Activated gamma-delta T cell treated with anti-CD3 and anti-CD28 coated beads, Interleukin-2, amount 50 U/mL, for 16 hours (primary cell): ENCODE measurements at places on chromosomes 2 and 18.

DNA sequence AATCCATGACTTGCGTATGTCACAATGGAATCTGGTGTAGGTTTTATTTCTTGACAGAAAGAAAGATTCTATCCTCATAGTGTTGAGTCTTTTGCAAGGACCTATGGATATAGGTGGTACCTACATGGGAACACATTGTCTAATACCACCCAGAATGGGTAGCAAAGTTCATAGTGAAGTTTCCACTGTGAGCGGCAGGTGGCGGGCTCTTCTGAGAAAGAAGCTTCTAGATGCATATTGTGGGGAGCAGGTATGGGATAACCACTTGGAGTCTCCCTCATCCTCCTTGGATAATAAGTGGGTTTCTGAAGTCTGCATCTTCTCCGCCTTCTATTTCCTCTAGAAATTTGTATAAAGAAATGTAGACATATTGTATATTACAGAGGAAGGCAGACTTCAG lies 44.9 kb downstream of the LINC00305 start:
- no peak for DNase-seq

- DNase-seq: no peak
Measured at GRCh38 chr2:45606796-45607195, 4.3 kb downstream of the SRBD1 start.

GRCh38 chr18:47415881-47416280 lies 164.4 kb upstream of the SKOR2 start:
- no peak for DNase-seq

DNA sequence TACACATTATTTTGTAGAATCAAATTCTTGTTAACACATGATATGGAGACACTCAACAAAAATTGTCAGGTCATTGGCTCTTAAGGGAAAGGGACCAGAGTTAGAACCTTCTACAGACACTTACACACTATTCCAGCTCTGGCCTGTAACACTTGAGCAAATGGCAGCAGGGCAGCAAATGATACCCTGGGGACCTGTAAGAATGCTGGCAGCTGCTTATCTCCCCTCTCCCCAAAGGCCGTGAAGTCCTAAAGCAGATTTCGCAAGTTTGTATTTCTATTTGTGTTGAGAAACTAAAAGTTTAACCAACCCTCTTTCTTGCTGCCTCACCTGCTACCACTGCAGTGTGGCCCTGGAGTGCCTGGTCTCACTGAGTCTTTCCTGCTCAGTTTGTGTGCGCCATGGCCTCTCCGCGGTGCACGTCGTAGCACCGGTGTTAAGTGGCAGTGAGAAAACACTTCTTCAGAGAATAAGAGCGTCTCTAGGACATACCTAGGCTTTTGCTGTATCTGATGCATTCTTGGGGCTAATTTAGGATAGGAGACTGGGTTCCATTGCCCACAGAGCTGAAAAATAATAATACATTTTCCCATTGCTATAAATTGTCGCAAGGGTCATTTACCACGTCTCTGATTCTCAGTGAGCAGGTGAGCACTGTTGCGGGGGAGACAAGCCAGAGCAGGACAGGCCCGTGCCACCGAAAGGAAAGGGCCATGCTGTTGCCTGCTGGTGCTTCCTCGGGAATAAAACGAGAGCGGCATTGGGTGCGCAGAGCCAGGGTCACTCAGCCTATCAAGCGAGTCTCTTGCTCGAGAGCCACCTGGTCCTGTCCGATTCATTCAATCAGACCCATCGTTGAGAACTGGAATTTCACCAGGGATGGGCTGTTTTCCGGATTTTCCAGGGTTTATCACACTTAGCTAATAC lies 204.9 kb downstream of the PTGR3 start:
- no peak for DNase-seq

- DNase-seq: no peak
Measured at GRCh38 chr18:42045346-42045745, 90.3 kb downstream of the PIK3C3 start.

DNA sequence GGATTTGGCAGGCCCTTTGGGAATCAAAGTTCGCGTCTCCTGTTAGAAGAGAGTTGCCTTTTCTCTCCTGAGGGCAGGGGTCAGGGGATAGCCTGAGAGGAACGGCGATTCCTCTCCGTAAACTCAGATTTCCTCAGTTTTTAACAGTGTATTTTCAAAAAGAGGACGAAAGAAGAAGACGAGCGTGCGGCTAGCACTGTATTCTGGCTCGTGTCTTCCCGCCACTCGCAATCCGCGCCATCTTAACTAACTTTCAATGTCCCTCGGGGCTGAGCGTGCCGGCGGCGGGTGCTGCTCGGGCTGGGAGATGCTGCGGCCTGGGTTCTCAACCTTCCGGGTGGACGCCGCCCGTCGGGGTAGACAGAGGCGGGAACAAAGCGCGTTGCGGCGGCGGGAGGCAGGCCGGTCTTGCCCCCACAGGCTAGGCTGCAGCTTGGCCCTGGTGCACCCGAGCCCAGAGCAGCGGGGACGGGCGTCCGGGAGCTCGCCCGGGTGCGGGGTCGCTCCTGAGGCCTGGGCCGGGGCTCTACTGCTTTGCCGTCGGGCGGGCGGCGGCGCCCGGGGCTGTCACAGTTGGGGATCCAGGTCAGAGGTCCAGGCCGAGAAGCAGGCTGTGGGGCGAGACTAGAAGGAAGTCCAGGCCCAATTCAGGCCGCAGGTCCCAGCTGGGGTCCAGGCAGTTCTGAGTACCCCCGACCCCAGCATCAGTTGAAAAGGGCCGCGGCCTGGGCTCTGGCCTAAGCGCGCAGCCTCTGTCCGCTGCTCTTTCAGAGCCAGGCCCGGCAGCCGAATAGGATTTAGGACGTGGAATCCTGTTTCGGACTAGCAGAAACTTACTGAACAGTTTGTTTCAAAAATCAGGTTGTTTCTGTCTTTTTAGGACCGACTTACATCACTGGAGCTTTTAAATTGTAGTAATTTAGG lies 11.8 kb downstream of the TBR1 start:
- DNase-seq: no peak

DNA sequence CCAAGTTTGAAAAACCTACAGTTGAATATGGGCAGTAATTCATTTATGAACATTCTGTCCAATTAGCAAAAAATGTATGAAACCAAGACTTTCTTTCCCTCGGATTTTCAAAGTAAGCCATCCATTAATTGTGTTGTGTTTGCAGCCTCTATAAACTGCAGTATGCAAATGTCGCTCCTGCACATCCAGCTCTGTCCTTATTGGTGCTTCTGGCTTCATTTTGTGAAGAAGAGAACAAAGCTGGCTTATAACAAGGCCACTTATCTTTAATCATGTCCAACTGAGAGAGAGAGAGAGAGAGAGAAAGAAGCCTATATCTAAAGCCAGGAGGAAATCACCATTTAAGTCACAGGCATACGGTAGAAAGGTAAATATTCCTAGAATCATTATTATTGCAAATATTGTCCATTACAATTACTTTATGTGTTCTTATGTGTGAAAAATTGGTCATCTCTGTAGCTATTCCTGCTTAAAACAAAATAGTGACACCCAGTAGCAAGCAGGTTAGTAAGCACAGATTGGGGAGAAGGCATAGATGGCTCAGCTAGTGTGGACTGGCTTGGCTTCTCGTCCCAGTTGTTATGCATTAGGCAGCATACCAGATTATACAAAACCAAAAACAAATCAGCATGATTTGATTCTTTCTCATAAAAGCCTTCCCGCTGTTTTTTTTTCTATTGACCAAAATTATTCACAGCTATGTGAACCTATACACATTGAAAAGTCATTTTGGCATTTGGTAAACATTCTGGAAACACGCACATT lies 726.4 kb upstream of the SOX11 start:
- DNase-seq: no peak

DNA sequence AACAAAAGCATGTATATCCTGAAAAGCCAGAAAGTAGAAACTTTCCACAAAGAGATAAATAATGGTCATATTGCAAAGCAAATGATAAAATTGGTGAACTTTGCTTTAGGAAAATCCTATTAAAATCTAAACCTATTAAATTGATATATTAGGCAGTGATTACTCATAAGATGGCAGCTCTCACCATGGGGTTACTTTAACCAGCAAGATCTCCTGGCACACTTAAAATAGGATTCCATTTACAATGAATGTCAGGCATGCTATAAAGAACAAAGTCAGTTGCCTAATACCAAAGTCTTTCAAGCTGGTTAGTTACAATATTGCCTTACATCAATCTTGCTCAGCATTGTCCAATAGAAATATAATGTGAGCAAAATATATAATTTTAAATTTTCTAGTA lies 816.2 kb downstream of the BCL11A start:
- no peak for DNase-seq

DNA sequence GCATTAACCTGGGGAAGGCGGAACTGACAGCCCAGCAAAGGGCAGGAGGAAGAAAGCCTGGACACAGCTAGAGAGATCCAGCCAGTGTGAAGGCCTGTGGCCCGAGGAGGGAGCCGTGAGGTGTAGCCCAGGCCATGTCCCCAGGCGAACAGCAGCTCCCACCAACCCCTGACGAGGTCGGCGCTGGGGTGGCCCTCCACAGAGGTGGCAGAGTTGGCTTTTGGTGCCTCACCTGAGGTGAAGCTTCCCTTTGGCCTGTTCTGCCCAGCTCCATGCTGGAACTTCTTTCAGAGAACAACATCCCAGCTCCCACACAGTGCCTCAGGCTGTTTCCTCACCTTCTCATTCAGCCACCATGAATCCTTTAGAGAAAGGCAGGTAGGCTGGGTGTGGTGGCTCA lies 13.3 kb downstream of the TMEM177 start:
- DNase-seq: no peak

GRCh38 chr2:181626671-181627070 lies 30.2 kb downstream of the CERKL start:
- no peak for DNase-seq

DNA sequence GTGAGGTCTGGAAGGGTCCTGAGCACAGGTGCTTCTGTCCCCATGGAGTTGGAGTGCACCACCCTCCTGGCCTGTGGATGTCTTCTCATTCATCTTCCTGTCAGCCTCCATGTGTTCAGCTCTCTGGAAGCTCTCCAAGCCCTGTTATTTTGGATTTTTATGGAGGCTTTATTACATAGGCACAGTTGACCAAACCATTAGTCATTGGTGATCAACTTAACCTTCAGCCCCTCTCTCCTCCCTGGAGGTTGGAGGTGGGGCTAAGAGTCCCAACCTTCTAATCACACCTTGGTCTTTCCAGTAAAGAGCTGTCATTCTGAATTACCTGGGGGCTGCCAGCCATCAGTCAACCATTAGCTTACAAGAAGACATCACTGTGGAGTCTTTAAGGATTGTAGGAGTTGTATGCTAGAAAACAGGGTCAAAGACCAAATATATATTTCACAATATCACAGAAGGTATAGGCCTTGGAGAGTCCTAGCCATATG lies 7.5 kb upstream of the MCFD2 start:
- DNase-seq: no peak

GRCh38 chr18:67500522-67501205 lies 15.9 kb downstream of the DSEL start:
- DNase-seq: no peak

- DNase-seq: no peak
Measured at GRCh38 chr2:86697551-86698104, 22.5 kb upstream of the RMND5A start.
